SK-MEL-5 (cell line): ENCODE measurements at places on chromosomes 12 and 14. TPM values are rescaled to one million over a fixed set of nuclear protein-coding genes. Genes with fewer than 3 reads are reported as not detected.

DNA sequence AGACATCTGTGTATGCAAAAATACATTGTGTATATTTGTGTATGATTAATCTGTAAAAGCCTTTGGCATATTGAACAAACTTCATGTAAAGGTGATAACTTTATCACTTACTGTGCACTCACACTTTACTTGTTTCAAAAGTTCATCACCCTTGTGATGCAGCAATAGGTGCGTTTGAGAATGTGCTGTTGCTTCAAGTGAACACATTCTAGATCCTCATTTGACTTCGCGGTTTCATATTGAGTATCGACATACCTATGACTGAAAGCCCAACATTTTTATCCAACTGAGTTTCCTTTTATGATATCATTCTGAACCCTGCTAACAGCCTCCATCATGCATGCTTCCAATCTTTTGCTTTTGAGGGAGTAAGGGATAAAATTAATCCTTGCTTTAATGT, 1086.9 kb downstream of the TMEM121 start:
- no peak for DNase-seq

DNA sequence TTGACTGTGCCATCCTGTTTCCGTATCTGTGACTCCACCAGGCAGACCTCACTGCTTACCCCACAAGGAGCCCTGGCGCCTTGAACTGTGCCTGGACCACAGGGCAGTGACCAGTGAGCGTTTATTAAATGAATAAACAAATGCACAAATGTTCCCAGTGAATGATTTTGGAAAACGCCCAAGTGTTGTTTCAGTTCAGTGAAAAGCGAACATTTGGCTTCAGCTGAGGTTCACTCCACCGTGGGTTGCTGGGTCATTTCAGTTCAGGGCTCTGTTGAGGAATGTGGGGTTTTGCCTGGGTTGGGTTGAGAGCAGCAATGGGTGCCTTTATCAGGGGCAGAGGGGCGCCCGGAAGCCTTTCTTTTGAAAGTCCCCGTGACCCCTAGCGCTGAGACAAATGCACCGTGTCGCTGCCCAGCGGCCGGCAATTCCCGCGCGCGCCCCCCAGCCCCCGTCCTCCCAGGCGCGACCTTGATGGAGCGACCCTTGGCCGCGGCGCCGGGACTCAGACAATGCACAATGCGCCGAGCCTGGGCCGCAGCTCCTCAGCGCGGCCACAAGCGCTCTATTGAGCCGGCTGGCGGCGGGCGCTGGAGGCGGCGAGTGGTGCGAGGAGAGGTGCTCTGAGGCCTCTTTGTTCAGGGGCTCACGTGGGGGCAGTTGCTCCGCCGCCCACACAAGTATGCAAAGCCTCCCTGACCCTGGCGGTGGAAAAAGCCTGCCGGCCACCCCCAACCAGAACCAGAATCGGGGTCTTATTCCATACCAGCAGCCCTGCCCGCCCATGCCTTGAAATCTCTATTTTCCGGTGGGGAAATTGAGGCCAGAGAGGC, 40.5 kb upstream of the CLMN start:
- peak; percentile 97 for DNase-seq

- DNase-seq: peak; percentile 58
These were observed 20.2 kb downstream of the HDAC7 start for GRCh38 chr12:47799357-47799955.

DNA sequence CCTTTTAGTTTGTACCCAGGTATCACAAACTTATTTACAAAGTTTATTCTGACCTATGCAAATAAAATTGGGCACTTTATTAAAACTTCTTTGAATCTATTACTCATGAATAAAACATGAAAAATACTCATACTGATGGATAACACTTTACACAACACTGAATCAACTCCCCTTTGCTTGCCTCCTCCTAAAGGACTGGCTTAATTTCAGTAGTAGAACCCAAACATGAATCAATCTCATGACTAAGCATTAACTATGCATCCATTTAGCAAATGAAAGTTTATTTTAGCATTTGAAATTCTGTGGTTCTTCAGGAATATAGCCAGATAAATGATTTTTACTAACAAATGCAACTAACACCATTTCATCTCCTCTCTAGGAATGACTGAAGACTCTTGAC, 32.4 kb downstream of the DENND5B start:
- no peak for DNase-seq

DNA sequence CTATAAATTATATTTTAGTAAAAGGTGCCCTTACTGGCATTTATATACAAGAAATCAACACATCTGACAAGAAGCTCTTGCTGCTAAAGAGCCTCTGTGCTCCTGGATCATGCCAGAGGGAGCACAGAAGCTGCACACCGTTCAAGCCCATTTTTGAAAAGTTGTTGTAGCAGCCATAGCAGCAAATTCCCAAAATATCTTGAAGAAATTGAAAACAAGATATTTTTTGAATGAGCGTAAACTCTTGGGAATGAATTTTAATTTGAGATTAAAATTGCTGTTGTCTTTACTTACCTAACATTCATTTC, 540 bp upstream of the CLEC2D start:
- DNase-seq: no peak

The GLS2 gene
- total RNA-seq: not detected in 2 replicates

The NKX2-8 gene
- 0.27 and 0.50 TPM in 2 replicates for total RNA-seq

The XPOT gene
- total RNA-seq: 154 and 156 TPM in 2 replicates

The JPH4 gene
- total RNA-seq: not detected in 2 replicates

The GPR162 gene
- 0.08 and 1.5 TPM in 2 replicates for total RNA-seq
